Stimulated activated naive CD4-positive, alpha-beta T cell treated with Interleukin-2 at 50 U/mL for 16 hours (primary cell): ENCODE measurements at places on chromosomes 7 and 10.
A peak's percentile ranks its signal among the peaks of the same experiment; 100 is the strongest.

DNA sequence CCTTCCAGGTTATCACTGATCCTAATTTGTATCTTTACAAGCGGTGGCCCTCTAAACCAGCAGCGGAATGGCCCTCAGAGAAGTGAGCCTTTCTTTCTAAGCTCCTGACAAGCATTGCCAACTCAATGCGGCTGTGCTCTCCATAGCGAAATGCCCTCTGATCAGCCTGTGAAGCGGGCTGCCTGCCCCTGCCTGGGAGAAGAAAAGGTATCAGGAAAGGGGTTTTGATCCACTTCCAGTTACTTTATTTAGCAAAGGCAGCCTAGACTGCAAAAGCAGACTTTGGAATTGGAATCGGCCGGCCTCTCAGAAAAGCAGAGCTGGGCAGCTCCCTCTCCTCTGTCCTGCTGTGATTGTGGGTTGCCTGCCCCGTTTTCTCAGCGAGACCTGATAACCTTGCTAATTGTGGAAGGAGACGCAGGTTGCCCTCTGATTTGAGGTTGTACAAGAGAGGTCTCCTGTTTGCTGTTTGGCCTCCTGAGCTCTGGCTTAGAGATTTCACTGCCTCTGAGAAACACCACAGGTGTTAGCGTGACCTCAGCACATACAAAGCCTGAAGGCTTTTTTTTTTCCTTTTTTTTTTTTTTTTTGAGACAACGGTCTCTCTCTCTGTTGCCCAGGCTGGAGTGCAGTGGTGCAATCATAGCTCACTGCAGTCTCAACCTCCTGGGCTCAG, 53.9 kb upstream of the SH2B2 start:
- DNase-seq: no peak

GRCh38 chr7:85829176-85829575, 642.3 kb upstream of the SEMA3D start:
- DNase-seq: no peak

DNA sequence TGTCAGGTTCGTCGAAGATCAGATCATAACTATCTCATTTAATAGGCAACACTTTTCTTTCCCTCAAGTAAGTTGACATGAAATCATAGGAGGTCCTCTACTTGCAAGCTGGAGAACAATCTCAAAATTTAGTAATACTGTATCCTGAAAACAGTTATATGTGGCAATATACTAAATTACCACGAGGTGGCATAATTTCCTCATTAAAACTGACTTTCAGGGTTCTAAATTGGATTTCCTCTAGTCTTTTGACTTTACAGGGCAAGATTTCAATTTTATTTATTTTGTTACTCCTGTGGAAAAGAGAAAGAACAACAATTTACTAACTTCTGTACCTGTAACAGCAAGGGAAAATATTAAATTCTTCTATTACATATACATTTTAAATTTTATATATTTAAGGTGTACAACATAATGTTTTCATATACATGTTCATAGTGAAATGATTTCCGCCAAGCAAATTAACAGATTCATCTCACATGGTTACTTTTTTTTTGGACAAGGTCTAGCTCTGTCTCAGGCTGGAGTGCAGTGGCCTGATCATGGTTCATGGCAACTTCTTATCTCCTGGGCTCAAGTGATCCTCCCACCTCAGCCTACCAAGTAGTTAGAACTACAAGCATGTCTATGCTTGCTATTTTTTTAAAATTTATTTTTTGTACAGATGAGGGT, 53.4 kb upstream of the CYP2C18 start:
- no peak for DNase-seq

DNA sequence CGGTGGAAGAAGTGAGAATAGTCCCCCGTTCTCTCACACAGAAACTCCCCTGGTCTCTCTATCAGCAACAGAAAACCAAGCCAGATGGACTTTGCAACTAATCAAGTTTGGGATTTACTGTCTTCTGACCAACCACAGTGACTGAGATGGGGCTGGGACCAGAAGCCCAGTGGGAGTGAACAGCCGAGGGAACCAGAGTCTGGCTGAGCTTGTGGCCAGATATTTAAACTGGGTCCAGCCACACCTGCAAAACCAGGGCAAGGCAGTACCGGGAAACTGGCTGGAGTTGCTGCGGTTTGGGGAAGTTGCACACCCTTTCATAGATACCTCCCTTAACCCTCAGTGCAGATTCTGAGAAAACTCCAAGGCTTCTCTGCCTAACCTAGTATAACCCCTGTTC, 6.0 kb downstream of the GSTK1 start:
- no peak for DNase-seq

GRCh38 chr10:128068398-128069285, 57.6 kb downstream of the MKI67 start:
- no peak for DNase-seq

DNA sequence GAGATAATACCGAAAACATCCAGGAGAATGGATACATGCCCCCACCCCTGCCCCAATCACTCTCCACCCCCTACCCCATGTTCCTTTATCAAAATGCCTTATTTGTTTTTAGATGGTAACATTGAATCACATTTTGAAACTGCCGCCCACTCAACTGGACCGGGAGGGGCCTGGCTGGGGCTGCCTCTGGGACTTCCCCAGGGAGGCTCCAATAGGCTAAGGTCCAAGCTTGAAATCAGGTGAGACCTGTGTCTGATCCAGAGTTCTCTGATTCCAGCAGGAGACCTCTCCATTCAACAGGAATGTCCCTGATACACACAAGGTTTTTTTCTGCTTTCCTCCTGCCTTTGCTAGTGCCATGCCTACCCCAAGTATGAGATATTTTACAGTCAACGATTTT, 43.8 kb upstream of the ACSL5 start:
- DNase-seq: no peak

DNA sequence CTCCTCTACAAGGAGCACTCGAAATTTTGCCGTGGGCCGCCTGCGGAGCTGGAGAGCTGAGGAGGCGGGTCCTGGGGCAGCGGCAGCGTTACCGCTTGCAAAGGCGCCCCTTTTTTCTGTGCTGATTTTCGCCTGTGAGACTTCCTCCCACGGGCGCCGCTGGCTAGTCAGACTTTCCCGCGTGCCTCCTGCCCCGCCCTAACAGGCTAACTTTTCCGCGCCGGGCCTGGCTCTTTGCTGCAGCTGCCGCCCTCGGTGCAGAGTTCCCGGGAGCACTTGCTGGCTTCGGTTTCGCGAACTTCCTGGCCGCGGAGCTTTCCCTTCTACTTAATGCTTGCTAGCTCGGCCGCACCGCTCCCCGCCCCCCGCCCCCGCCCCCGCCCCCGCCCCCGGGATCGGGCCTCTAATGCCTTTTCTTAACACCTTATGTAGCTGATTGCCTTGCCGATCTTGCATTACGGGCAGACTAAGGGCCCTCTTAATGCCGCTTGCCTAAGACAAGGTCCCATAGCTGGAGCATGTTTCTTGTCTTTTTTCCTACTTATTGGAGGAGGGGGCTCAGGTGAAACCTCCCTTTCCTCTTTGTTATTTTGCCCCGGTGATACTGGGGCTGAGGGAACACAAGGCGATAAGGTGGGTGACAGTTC, 37.9 kb upstream of the RASGEF1A start:
- DNase-seq: peak; percentile 66

- DNase-seq: no peak
These were observed 90.4 kb downstream of the ZMIZ1 start for GRCh38 chr10:79159141-79159651.

DNA sequence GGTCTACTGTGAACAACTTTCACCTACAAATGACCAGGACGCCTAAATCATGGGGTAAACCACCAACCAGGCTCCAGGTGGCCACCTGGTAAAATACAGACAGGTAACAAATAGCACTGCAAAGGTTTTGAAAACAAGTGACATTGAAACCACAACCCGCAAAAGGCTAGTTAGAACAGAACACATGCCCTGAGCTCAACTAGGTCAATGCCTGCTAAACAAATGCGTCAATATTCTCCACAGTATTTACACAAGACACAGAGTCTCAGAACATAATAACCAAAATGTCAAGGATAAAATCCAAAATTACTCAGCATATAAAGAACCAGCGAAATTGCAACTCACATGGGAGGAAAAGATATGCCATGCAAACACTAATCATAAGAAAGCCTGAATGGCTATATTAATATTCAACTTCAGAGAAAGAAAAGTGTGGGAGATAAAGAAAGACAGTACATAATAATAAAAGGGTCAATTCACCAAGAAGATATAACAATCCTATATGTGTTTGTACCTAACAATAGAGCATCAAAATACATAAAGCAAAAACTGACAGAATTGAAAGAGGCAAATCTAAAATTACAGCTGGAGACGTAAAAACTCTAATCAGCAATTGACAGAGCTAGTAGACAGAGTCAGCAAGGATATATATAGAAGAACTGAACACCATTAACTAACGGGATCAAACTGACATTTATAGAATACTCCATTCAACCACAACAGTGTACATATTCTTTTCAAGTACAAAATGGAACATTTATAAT, 47.6 kb downstream of the SMURF1 start:
- no peak for DNase-seq

- no peak for DNase-seq
These were observed 93.2 kb upstream of the ZNF438 start for GRCh38 chr10:31124852-31125251.

DNA sequence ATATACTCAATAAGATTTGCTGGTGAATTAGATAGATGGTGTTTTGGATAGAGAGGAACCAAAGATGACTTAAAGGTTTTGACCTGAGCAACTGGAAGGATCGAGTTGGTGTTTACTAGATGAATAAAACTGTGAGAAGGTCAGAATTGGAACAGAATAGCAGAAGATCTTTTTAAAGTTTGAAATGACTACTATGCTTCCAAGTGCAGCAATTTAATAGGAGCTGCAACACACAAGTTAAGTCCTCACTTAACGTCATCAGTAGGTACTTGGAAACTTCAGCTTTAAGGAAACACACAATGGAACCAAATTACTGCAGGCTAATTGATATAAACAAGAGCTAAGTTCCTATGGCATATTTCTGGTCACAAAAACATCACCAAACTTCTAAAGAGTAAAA, 86.5 kb downstream of the RTKN2 start:
- DNase-seq: no peak

DNA sequence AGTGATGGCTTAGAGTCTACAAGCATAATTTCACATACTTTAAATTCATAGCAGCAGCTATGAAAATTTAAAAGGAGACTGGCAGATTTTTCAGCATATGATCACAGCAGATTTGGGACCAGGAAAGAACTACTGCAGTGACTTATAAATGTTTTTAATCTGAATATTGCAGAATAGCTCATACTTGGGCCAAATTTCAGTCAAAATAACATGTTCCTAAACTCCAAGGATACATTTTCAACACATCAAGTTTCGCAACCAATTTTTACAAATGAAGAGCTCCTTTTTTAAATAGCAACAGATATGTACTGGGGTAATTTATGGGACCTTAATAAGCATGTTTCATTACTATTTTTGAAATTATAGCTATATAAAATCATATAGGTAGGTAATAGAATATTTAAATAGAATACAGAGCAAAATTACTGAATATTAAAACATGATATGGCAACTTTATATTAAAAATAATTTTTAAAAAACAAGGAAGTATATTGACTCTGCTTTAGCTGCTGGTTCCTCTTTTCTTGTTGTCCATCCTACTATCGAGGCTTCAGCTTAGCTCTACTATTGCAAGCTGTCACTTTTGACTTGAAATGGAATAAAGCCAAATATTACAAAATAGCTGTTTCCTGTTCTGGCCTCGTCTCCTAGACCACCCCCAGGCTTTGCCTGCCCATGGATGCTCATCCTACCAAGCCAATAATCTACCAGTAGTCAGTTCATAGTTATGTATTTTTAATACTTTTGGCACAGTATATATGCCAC, 123.1 kb downstream of the NRBF2 start:
- DNase-seq: no peak

DNA sequence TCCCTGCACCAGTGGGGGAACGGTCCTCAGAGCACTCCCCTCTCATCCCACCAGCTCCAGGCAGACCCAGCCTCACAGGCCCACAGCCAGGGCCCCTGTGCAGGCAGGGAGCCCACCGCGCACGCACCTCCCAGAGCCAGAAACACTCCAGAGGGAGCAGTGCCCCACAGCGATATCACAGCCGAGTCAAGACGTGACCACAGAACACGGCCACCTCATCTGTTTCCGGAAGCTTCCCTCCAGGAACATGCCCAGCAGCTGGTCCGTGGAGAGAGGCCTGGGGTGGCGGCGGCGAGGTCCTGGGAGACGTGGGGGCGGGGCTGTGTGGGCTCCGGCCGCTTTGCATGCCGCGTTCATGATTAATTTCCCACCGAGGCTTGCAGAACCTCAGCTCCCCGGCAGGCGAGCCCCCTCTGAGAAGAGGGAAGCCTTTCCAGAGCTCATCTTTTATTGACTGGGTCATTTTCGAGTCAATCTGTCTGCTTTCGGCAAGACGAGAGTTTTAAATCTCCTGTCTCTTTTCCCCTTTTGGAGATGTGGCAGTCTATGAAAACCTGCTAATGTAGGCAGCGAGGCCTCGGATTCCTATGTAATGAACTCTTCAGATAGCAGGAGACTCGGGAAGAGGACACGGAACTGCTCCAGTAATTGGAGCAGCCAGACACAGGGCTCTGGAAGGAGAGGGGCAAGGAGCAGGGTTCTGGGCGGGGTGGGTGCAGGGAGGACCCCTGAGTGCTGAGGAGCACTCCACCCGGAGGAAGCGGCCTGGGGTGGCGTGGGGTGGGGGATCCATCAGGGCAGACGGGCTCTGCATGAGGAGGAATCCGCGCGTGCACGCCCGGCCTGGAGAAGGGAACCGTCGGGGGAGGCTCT, 242.8 kb downstream of the ELFN1 start:
- DNase-seq: no peak

GRCh38 chr7:23114896-23115295, 9.3 kb downstream of the KLHL7 start:
- no peak for DNase-seq

GRCh38 chr7:106155027-106155426, 42.9 kb upstream of the SYPL1 start:
- DNase-seq: no peak

GRCh38 chr7:48660306-48660870, 264.0 kb upstream of the CDC14C start:
- DNase-seq: no peak

DNA sequence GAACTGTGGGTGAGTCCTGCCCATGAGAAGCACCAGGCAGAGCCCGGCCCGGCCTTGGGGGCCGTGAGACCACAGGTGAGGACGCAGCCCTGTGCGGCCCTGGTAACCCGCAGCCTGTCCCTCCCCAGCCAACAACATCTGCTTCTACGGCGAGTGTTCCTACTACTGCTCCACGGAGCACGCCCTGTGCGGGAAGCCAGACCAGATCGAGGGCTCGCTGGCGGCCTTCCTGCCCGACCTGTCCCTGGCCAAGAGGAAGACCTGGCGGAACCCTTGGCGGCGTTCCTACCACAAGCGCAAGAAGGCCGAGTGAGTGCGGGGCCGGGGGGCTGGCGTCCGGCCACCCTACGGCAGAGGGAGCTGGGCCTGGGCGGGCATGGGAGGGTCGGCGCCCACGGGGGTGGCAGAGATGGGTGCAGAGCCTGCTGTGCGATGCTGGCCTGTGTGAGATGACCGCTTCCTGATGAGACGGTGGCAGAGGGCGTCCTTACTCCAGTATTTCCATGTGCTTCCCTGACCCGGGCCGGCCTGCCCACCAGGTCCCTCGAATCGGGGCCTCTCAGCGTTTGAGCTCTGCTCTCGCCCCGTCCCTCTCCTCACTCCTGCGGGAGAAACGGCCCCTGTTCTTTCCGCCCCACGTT, 34.1 kb upstream of the FOXL3 start:
- DNase-seq: no peak

- no peak for DNase-seq
These were observed 244.6 kb upstream of the MGMT start for GRCh38 chr10:129222436-129222835.

GRCh38 chr10:73810735-73811465, 498 bp downstream of the NDST2 start:
- peak; percentile 52 for DNase-seq
